ENCODE measurements at places on chromosomes 3 and 15. TPM values are rescaled to one million over a fixed set of nuclear protein-coding genes. Genes with fewer than 3 reads are reported as not detected.

DNA sequence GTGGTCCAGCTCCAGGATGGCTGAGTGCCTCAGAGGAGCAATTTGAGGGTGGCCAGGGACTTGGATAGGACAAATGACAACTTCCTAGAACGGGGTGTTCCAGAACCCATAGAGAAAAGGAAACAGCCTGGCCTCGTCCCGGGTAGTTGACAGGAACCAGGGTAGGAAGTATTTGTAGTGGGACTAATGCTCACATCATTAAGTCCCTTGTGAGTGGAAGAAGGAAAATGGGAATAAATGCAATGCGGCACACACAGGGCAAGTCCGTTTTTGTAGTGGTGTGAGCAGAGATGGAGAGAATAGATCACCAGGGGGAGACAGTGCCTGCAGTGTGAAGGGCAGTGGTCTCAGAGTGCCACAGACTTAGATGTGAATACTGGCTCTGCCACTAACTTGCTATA lies 19.6 kb downstream of the TIMP4 start:
- no peaks in the 10 kb centered on the region for H3K36me3 ChIP-seq
- H3K4me3 ChIP-seq: no peak overlapping the region
- no peak overlapping the region for H3K27ac ChIP-seq
- peak; percentile 78 for DNase-seq
- H3K27me3 ChIP-seq: no peaks in the 10 kb centered on the region

DNA sequence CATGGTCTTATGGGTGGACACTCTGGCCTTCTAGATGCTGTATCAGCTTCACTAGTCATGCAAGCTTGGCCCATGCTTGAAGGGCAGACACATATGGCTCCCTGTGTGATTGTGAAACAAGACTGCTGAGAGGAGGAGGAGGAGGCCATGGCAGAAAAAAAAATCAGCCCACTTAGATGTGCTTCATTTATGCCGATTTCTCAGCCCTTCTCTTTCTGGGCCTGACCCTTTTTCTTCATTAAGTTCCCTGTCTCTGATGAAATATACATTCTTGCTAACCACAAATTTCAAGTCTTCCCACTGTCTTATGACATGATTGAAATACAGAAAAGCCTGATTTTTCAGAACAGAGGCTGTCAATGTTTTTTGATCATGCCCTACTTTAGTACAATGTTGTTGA lies 213.0 kb upstream of the FEZF2 start:
- no peak for DNase-seq
- H3K27ac ChIP-seq: no peak overlapping the region
- no peaks in the 10 kb centered on the region for H3K4me1 ChIP-seq
- no peak overlapping the region for H3K4me3 ChIP-seq
- no peaks in the 10 kb centered on the region for H3K36me3 ChIP-seq
- H3K27me3 ChIP-seq: no peaks in the 10 kb centered on the region

GRCh38 chr3:69239063-69239462 lies 116.7 kb upstream of the LMOD3 start:
- H3K27me3 ChIP-seq: no peaks in the 10 kb centered on the region
- peaks cover 10% of the 10 kb centered on the region for H3K4me1 ChIP-seq
- no peak overlapping the region for H3K27ac ChIP-seq
- no peak for DNase-seq
- H3K36me3 ChIP-seq: no peaks in the 10 kb centered on the region

GRCh38 chr3:150412561-150413231 lies 4.6 kb downstream of the TSC22D2 start:
- H3K27ac ChIP-seq: no peak overlapping the region
- no peaks in the 10 kb centered on the region for H3K27me3 ChIP-seq

DNA sequence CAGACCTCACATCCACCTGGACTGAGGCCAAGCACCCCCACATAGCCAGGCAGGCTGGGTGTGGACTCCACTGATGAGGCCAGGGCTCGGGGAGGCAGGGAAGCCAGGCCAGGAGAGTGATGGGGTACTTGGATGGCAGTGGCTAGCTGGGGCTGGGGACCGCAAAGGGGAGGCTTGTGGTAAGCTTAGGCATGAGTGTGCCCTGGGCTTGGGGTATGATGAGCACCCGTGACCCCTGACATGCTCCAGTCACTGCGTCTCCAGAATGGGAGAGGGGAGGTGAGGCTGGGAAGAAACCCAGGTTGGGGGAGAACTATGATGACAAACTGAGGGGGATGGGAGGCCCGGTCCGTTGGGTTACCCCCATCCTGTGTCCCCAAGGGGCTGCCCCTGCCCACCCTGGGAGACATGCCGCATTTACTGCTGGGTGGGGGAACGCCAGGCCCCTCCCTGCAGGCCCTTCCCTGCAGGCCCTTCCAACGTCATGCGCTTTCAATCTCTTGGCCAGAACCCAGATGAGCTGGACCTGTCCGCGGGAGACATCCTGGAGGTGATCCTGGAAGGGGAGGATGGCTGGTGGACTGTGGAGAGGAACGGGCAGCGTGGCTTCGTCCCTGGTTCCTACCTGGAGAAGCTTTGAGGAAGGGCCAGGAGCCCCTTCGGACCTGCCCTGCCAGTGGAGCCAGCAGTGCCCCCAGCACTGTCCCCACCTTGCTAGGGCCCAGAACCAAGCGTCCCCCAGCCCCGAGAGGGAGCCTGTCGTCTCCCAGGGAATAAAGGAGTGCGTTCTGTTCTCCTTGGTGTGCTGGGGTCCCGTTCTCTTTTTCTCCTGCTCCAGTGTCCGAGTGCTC lies 34.1 kb downstream of the TSPAN3 start:
- no peaks in the 10 kb centered on the region for H3K4me1 ChIP-seq
- H3K4me3 ChIP-seq: no peak overlapping the region
- H3K27me3 ChIP-seq: no peaks in the 10 kb centered on the region
- DNase-seq: peak; percentile 38
- no peak overlapping the region for H3K27ac ChIP-seq

- DNase-seq: peak; percentile 73
- peaks cover 53% of the 10 kb centered on the region for H3K4me1 ChIP-seq
- H3K36me3 ChIP-seq: no peaks in the 10 kb centered on the region
- no peaks in the 10 kb centered on the region for H3K27me3 ChIP-seq
- H3K27ac ChIP-seq: peak overlapping the region; percentile 64
These were observed 3.1 kb upstream of the CDV3 start for GRCh38 chr3:133570139-133570936.

- DNase-seq: no peak
- no peaks in the 10 kb centered on the region for H3K27me3 ChIP-seq
- no peak overlapping the region for H3K4me3 ChIP-seq
- no peaks in the 10 kb centered on the region for H3K4me1 ChIP-seq
- H3K27ac ChIP-seq: no peak overlapping the region
- H3K36me3 ChIP-seq: no peaks in the 10 kb centered on the region
These were observed 37.7 kb upstream of the CCR2 start for GRCh38 chr3:46316206-46316605.

DNA sequence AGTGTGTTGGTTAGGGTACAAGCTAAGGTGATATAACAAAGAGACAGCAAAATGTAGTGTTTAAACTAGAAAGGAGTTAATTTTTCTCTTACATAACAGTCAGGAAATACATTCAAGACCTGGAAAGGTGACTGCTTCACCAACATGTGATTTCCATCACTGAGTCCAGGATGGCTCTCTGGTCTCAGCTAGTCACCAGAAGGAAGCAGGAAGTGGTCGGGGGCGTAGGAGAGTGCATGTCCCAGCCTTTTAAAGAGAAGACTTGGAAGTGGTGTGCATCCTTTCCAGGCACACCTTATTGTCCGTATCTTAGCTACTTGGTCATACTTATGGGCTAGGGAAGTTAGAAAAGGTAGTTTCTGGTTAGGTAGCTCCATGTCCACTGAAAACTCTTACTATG lies 11.1 kb upstream of the UBE2Q2 start:
- H3K27me3 ChIP-seq: no peaks in the 10 kb centered on the region
- H3K36me3 ChIP-seq: no peaks in the 10 kb centered on the region
- peaks cover 5% of the 10 kb centered on the region for H3K4me1 ChIP-seq
- H3K27ac ChIP-seq: no peak overlapping the region

- H3K36me3 ChIP-seq: no peaks in the 10 kb centered on the region
- DNase-seq: no peak
- H3K4me3 ChIP-seq: no peak overlapping the region
- H3K27me3 ChIP-seq: no peaks in the 10 kb centered on the region
- peaks cover 11% of the 10 kb centered on the region for H3K4me1 ChIP-seq
- no peak overlapping the region for H3K27ac ChIP-seq
These were observed 24.0 kb upstream of the USP3 start for GRCh38 chr15:63480441-63480821.

DNA sequence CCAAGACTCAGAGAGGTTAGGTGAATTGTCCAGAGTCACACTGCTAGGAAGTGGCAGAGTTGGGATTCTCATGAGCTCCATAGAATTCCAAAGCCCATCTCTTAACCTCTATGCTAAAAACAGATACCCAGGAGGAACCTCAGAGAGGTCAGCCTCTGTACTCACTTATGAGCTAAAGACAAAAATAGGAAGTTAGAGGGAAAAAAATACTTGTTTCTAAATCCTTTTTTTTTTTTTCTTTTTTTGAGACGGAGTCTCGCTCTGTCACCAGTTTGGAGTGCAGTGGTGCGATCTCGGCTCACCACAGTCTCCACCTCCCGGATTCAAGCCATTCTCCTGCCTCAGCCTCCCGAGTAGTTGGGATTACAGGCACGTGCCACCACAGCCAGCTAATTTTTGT lies 31.4 kb downstream of the FSD2 start:
- H3K4me3 ChIP-seq: no peak overlapping the region
- H3K36me3 ChIP-seq: no peaks in the 10 kb centered on the region
- no peak overlapping the region for H3K27ac ChIP-seq
- no peak for DNase-seq
- no peaks in the 10 kb centered on the region for H3K4me1 ChIP-seq

DNA sequence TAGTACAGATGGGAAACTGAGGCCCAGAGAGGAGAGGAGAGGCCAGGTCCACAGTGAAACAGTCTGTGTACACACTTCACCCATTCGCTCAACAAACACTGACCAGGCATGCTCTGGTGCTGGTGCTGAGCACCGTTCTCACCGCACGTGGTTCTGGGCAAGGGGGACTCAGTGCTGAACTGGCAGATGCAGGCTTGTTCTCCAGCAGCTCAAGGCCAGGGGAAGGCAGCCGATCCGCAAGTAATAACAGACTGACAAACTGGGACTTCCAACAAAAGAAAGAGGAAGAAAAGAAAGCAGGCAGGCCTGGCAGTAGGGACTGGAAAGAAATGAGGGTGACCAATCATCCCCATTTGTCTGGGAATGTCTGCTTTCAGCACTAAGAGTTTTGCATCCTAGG lies 25.6 kb upstream of the LINGO1 start:
- H3K4me3 ChIP-seq: no peak overlapping the region
- no peaks in the 10 kb centered on the region for H3K36me3 ChIP-seq
- H3K27me3 ChIP-seq: peaks cover 88% of the 10 kb centered on the region
- peaks cover 4% of the 10 kb centered on the region for H3K4me1 ChIP-seq
- DNase-seq: no peak
- no peak overlapping the region for H3K27ac ChIP-seq

Gene GPR160
- total RNA-seq: 70.1 TPM

GRCh38 chr3:117603097-117603496 lies 893.5 kb downstream of the TUSC7 start:
- no peaks in the 10 kb centered on the region for H3K27me3 ChIP-seq
- peak; percentile 35 for DNase-seq
- H3K27ac ChIP-seq: no peak overlapping the region
- H3K4me1 ChIP-seq: no peaks in the 10 kb centered on the region
- H3K36me3 ChIP-seq: no peaks in the 10 kb centered on the region

- no peak overlapping the region for H3K4me3 ChIP-seq
- H3K36me3 ChIP-seq: peaks cover 9% of the 10 kb centered on the region
- no peak for DNase-seq
- no peak overlapping the region for H3K27ac ChIP-seq
- no peaks in the 10 kb centered on the region for H3K27me3 ChIP-seq
These were observed 13.8 kb downstream of the RIOX2 start for GRCh38 chr3:97958396-97958795.

Gene SPESP1
- total RNA-seq: 1.8 TPM

GRCh38 chr3:25820366-25820765 lies 30.5 kb downstream of the OXSM start:
- no peak overlapping the region for H3K27ac ChIP-seq
- H3K4me1 ChIP-seq: no peaks in the 10 kb centered on the region
- H3K36me3 ChIP-seq: no peaks in the 10 kb centered on the region
- peak; percentile 66 for DNase-seq
- H3K27me3 ChIP-seq: no peaks in the 10 kb centered on the region
- H3K4me3 ChIP-seq: no peak overlapping the region

- DNase-seq: peak; percentile 22
- no peak overlapping the region for H3K27ac ChIP-seq
- no peaks in the 10 kb centered on the region for H3K36me3 ChIP-seq
- no peaks in the 10 kb centered on the region for H3K4me1 ChIP-seq
- H3K27me3 ChIP-seq: no peaks in the 10 kb centered on the region
These were observed 173.8 kb upstream of the THBS1 start for GRCh38 chr15:39407116-39407515.

Gene IQCH
- 4.0 TPM for total RNA-seq

GRCh38 chr3:150703299-150703755 lies 393 bp downstream of the ERICH6 start:
- H3K4me1 ChIP-seq: peaks cover 17% of the 10 kb centered on the region
- no peaks in the 10 kb centered on the region for H3K27me3 ChIP-seq
- DNase-seq: no peak
- H3K4me3 ChIP-seq: peak overlapping the region; percentile 68
- no peaks in the 10 kb centered on the region for H3K36me3 ChIP-seq
- H3K27ac ChIP-seq: peak overlapping the region; percentile 69

Gene KLHDC8B
- total RNA-seq: 41.1 TPM

- no peaks in the 10 kb centered on the region for H3K36me3 ChIP-seq
- no peak overlapping the region for H3K4me3 ChIP-seq
- DNase-seq: no peak
- H3K27ac ChIP-seq: no peak overlapping the region
- H3K4me1 ChIP-seq: no peaks in the 10 kb centered on the region
- H3K27me3 ChIP-seq: peaks cover 8% of the 10 kb centered on the region
These were observed 274.4 kb upstream of the RORA start for GRCh38 chr15:61503383-61503969.

DNA sequence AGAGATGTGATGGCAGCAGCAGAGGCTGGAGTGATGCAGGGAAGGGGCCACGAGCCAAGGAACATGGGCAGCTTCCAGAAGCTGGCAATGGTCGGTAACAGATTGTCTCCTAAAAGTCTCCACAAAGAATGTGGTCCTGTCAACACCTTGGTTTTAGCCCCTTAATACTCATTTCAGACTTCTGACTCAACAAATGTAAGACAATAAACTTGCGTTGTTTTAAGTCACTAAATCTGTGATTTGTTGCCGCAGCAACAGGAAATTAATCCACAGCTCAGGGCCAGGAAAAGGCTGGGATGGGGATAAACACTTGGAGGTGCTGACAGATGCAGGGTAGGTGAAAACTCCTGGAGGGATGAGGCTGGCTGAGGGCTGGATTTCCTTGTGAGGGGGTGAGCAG lies 69.9 kb downstream of the OXNAD1 start:
- no peak overlapping the region for H3K27ac ChIP-seq
- H3K36me3 ChIP-seq: peaks cover 38% of the 10 kb centered on the region
- DNase-seq: no peak
- no peaks in the 10 kb centered on the region for H3K4me1 ChIP-seq

DNA sequence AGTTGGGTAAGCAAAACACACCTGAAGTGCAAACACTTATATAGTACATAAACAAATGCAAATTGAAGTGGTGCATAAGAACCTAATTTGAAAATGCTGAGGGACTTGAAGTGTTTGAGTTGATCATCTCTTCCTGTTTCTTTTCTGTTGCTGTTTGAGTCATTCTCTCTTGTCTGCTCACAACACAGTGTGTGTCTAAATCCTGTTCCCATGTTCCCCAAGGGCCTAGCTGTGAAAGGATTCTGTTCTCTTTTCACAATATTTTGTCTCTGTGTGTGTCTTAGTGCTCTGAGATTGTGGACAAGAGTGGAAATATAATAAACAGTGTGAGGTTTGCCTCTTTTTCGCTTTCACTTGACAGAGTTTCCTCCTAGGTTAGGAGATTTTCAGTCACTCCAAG lies 6.1 kb downstream of the CD96 start:
- H3K4me1 ChIP-seq: no peaks in the 10 kb centered on the region
- no peak overlapping the region for H3K27ac ChIP-seq
- H3K27me3 ChIP-seq: no peaks in the 10 kb centered on the region
- no peak for DNase-seq
- H3K36me3 ChIP-seq: no peaks in the 10 kb centered on the region

Gene EPHB1
- total RNA-seq: 1.3 TPM

Measured in stomach (tissue), 19 donors.